ENCODE measurements at places on chromosomes 16 and 17. TPM values are rescaled to one million over a fixed set of nuclear protein-coding genes. Genes with fewer than 3 reads are reported as not detected.

- DNase-seq: no peak
Measured at GRCh38 chr16:11657556-11657955, 10.7 kb upstream of the SNN start.

GRCh38 chr16:65212240-65212639 is 90.4 kb upstream of the CDH11 start:
- DNase-seq: no peak

GRCh38 chr17:62696726-62697490 is 69.4 kb downstream of the MRC2 start:
- peak; percentile 65 for DNase-seq

- no peak for DNase-seq
Measured at GRCh38 chr17:59601130-59601529, 18.6 kb upstream of the CLTC start.

GRCh38 chr16:56647641-56648431 is 3.9 kb upstream of the MT1B start:
- no peak for DNase-seq

- no peak for DNase-seq
Measured at GRCh38 chr16:20647736-20648135, 49.7 kb downstream of the ACSM1 start.

DNA sequence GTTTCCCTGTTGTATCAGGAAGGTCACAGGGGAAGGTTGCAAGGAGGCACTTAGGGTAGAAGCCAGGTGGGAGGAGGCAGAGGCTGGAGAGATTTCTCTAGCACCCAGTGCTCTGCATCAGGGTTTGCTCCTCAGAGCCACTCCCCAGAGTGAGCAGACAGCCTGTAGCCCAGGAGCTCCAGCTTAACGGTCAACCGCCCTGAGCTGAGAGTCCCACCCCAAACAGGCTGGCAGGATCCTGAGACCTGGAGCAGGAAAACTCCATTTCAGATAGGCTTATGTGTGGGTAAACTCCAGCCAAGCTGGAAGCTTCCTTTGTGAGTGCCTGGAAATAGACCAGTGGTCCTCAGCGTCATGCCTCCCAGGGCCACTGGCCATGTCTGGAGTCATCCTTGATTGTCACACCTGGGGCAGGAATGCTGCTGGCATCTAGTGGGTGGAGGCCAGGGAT is 37.9 kb downstream of the MPRIP start:
- DNase-seq: no peak

- no peak for DNase-seq
Measured at GRCh38 chr17:17749025-17749772, 67.9 kb downstream of the RAI1 start.

- peak; percentile 59 for DNase-seq
Measured at GRCh38 chr16:88548131-88548874, 21.9 kb upstream of the ZC3H18 start.

GRCh38 chr17:77892469-77893143 is 65.9 kb upstream of the TNRC6C start:
- peak; percentile 82 for DNase-seq

GRCh38 chr16:69535123-69536050 is 30.4 kb upstream of the NFAT5 start:
- peak; percentile 36 for DNase-seq

DNA sequence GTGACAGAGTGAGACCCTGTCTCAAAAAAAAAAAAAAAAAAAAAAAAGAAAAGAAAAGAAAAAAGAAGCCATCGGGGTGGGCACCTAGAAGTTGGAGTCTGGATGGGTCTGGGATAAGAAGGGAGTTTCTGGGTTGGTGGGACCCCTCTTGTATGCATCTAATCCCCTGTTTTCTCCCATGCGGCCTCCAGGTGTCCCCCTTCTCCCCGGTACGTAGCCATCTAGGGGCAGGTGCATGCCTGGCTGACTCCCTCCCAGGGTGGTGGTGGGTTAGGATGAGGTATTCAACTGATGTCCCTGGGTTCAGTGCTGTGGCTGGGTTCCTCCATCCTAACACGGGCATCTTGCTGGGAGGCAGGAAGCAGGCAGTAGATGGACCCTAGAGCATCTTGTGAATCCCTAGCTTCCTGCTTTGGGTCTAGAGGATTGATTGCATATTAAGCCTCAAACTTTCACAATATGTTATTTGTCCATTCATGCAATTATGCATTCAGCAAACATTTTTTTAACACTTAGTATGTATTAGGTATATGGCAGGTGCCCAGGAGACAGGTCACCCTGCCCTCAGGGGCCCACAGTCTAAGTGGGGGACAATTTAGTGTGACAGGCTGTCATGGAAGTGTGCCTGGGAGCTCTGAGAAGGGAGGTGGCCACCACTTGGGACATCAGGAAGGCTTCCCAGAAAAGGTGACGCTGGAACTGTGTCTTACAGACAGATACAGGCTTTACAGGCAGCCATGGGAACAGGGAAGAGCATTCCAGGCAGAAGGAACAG is 13.1 kb downstream of the FMNL1 start:
- peak; percentile 67 for DNase-seq

- DNase-seq: no peak
Measured at GRCh38 chr17:12421646-12422306, 243.9 kb upstream of the MYOCD start.

DNA sequence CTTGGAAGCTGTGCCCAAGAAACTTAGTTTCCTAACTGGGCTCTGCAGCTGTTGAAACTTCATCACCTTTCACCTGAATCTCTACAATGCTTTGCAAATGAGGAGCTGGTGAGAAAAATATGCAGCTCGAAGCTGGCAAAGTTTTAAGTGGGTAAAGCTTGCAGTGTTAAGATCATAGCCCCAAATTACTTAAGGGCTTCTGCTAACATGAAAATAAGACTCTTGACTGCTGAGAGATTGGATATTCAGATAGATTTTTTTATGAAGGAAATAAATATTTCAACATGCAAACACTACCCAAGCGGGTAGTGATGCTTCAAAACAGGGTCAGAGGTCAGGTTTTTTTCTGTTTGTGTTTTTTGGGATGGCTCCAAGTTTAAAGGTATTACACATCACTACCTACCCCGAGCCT is 278.7 kb downstream of the FTO start:
- no peak for DNase-seq

DNA sequence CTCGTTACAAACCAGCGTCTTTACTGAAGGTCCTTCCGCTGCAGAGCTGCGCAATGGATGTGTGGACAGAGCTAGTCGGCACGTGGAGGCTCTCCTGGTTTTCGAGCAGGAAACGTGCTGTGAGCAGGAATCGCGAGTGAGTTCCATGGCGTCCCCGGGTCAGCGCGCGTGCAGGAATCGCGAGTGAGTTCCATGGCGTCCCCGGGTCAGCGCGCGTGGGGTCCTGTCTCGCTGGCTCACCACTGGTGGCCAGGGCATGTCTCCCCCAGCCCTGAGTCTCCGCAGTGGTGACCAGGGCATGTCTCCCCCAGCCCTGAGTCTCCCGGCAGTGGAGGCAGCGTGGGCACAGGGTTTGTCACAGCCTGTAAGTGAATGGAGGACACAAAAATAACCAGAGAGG is 62.7 kb downstream of the KLHDC4 start:
- DNase-seq: no peak

DNA sequence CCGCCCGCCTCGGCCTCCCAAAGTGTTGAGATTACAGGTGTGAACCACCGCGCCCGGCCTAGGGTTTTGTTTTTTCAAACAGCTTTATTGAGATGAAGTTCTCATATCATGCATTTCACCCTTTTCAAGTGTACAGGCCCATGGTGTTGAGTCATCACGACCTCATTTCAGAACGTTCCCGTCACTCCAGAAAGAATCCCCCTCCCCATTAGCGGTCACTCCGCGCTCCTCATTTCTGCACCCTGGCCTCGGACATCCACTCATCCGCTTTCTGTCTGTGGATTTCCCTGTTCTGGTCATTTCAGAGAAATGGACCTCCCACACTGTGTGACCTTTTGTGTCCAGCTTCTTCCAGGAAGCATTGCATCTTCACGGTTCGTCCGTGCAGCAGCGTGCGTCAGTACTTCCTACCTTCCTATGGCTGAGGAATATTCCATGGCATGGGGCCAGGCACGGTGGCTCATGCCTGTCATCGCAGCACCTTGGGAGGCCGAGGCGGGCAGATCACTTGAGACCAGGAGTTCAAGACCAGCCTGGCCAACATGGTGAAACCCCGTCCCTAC is 135.2 kb upstream of the GSE1 start:
- DNase-seq: no peak

- DNase-seq: no peak
Measured at GRCh38 chr16:80893686-80894085, 89.3 kb upstream of the CDYL2 start.

- DNase-seq: peak; percentile 81
Measured at GRCh38 chr17:39596543-39597267, 11.0 kb downstream of the NEUROD2 start.

DNA sequence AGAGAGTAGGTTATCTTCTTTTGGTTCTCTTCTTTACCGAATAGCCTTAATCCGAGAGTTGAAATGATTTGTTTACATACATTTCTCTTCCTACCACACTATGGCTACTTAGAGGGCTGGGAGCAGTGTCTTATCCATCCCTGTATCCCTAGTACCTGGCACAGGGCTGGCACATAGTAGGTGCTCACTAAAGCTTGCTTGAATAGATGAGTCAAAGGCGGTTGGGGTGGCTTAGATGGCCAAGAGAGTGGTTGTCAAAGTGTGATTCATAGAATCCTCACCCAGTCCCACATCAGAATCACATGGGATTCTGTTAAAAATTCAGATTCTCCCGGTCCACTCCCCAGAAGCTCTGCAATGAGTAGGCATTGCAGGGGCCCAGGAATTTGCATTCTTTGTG is 11.1 kb downstream of the CHAD start:
- peak; percentile 65 for DNase-seq

- peak; percentile 96 for DNase-seq
Measured at GRCh38 chr16:87317750-87318644, 805 bp upstream of the C16orf95 start.

GRCh38 chr17:50079334-50080095 is 15.6 kb upstream of the PDK2 start:
- DNase-seq: peak; percentile 95

DNA sequence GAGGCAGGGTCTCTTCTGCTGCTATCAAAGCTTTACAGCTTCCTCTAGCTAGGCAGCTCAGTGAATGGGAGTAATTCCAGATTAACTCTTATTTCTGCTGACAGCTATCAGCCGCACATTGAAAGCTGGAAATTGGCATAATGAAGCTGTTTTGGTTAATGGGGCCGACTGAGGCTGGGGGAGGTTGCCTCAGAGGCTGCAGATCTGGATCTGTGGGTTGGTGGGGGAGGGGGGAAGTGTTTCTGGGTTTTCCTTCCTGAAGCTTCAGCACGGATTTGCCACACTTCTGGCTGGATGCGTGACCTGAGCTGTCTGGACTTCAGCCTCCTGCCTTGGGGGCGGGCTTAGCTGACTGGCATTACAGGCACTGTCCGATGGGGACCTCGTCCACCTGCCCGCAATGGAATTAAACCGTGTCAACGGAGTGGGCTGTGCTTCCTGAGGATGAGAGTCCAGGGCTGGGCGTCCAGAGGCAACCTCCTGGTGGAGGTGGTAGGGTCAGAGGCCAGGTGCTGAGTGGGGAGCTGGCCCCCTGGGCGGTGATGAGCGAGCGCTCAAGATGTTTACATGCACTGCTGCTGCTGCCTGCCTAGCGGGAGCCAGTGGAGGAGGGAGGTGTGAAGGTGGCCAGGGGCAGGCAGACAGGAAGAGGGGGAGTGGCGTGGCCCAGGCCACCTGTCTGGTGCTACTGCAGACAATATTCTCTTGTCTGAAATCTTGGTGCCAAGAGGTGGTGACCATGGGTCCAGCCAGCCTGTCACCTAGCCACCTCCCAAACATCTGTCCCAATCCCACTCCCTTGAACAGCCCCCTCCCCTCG is 6.7 kb upstream of the ABCC3 start:
- peak; percentile 77 for DNase-seq

DNA sequence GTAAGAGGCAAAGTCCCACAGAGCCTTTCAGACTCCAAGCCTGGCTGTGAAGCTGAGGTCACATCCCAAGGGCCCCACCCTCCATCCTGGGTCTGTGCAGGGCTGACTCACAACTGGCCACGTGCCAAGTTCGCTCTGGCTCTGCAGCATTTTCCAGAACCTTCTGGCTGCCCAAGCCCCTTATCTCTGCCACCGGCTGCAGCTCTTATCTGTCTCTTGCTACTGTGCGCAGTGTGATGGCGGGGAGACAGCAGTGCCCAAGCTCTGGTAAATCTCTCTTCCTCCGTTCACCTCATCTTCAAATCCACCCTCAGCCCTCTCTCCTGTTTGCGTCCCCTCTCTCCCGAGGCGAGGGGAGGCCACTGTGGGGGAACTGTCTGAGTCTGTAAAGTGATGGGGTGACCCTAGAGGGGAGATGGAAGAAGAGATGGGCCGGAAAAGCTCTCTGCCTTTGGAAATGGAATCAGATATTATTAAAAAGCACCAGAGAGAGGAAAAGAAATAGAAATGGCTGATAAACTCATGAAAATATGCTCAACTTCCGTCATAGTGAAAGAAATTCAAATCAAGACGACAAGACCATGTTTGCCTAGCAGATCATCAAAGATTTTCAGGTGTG is 162.7 kb upstream of the CDC42EP4 start:
- DNase-seq: peak; percentile 84

GRCh38 chr17:72409405-72410002 is 288.7 kb downstream of the SOX9 start:
- peak; percentile 41 for DNase-seq

DNA sequence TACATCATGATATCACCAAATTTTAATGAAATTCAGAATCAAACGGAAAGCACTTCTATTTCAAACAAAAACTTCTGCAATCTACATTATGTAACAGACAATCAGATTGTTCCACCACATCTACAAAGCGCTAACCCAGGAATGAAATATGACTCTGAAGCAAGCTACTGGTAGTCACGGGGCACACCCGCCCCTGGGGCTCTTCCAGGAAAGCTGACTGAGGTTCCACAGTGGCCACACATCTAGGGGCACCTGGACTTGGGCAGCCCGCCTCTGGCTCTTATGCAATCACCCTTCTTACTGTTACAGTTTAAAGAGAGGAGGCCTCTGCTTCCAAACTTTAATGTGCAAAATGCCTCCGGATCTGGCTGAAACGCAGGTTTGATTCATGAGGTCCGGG is 27.5 kb downstream of the ZCCHC14 start:
- peak; percentile 92 for DNase-seq

- no peak for DNase-seq
Measured at GRCh38 chr16:88939972-88940861, 36.8 kb downstream of the CBFA2T3 start.

- no peak for DNase-seq
Measured at GRCh38 chr17:51270636-51271035, 10.3 kb downstream of the UTP18 start.

- DNase-seq: peak; percentile 61
Measured at GRCh38 chr17:39600997-39601597, 6.6 kb downstream of the NEUROD2 start.

EIF3C gene
- 104 TPM for total RNA-seq

LHX1 gene
- not detected for total RNA-seq

RHBDF2 gene
- total RNA-seq: 7.1 TPM

CA7 gene
- not detected for total RNA-seq

TNFRSF13B gene
- total RNA-seq: not detected

CD300LB gene
- not detected for total RNA-seq

ERN1 gene
- total RNA-seq: 12.1 TPM

FOXC2 gene
- 2.2 TPM for total RNA-seq

OR3A2 gene
- not detected for total RNA-seq

All from osteoblast (primary cell).